ENCODE measurements at places on chromosomes 2 and 18. TPM values are rescaled to one million over a fixed set of nuclear protein-coding genes. Genes with fewer than 3 reads are reported as not detected.

DNA sequence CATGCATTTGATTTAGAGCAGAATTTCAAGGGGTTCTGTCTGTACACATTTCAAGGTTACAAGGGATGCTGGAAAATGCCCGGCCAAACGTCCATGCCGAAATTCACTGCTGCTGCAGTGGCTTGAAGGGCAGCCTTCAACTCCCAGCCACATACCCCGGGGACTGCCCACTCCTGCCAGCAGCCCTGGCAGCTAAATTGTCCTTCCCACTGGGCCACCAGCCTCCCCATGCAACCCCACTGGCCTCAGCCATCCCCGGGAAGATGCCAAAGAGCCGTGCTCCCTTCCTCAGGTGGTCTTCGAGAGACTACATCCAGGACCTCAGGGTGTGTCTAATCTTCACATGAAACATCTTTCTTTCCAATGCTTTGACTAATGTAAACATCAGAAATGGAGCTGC, 478.7 kb upstream of the MYT1L start:
- no peak for DNase-seq

DNA sequence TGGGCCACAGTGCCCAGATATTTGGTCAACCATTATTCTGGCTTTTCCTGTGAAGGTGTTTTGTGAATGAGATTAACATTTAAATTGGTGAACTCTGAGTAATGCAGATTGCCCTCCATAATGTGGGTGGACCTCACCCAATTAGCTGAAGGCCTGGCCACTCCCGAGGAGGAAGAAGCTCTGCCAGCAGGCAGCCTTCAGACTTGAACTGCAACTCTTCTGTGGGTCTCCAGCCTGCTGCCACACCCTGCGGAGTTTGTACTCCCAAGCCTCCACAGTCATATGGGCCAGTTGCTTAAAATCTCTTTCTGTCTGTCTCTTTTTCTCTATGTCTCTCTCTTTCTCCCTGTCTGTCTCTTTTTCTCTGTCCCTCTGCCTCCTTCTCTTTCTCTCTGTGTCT, 262.7 kb downstream of the MYCN start:
- DNase-seq: no peak

DNA sequence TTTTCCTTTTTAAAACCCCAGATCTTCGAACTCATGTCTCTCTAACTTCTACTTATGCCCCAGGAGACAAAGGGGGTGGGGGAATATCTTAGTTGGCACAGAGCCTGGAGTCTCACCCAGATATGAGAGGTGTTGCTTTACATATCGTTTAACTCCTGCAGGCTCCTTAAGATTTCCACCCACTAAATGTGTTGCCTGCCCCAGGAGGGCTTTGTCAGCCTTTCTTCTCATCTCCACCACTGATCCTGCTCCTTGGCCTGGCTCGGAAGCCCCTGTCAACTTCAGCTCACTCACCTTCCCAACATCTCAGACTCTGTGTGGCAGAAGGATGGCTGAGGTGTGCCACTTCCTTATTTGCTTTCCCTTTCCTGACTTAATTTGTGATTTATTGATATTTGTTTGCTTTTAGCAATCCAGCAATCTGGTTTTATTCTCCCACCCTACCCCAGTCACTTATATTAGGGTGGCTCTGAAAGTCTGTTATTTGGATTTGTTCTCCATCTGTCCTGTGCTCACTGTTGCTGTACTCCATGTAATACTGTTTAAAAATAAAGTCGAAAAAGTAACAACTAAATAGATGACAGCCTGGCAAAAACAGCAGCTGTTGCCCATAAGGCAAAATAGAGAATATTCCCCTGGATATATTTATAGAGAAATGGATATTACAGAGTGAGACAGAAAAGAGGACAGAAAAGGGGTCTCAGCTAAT, 200.6 kb downstream of the ZBTB7C start:
- no peak for DNase-seq

GRCh38 chr2:48529194-48529593, 760 bp upstream of the STON1 start:
- DNase-seq: no peak

- DNase-seq: no peak
Measured at GRCh38 chr2:15892151-15892880, 48.0 kb upstream of the MYCN start.

DNA sequence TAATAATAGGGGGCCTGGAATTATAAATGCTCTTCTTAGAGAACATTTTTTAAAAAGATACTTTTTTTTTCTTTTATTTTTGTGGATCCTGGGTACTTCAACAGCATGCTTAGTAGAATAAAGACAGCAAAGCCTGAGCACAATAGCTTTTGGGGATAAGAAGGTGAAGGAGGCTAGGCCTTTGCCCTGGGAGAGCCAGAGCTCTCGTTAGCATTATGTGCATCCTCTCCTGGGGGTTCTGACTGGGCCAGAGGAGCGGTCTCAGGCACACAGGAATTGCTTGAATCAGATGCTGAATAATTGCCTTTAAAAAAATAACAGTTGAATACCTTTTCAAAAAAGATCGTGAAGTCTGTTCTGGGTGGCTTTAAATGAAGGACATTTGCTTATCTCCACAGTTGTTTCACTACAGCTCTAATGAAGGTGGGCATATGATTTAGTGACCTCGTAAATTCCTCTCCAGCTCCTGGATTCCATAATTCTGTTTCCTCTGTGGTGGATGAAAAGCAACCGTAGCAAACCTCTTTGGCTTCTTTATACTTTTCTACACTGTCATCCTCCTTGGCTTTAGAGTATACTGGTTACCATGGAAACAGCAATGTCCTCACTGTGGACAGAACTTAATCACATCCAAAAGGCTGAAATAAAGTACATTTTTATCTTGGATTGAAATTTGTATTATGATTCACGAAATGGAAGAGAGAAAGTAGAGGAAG, 133.8 kb downstream of the MAIP1 start:
- DNase-seq: peak; percentile 44

DNA sequence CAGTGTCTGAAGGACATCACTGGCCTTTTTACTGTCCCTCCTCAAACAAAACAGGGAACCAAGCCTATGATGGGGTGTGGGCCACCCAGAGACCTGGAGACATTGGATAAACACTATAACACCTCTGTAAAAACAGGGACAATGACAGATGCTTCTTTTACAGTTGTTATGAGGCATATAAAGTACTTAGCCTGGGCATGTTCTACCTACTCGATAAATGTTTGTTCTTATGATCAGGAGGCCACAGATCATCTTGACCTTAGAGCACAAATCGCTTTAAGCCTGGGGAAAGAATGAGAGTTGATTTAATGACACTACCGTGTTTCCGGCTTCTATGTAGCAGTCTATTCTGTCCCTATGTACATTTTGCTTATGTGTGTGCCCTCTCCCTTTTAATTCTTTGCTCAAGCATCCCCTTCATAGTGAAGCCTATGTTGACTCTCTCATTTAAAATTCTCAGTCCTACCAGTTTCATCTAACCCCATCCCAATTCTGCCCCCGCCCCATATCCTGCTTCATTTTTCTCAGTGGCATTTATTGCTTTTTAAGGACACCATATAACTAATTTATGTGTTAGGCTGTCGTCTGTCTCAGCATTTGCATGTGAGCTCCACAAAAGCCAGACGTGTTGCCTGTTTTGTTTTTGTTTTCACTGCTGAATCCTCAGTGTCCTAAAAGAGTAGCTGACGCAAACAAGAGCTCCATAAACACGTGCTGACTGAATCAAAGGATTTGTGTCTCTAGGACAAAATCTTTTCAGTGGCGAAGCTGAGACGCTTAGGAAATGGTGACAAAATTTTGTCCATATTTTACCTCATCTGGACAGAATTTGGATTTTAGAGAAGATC, 182.3 kb upstream of the ST6GAL2 start:
- no peak for DNase-seq

- DNase-seq: peak; percentile 15
Measured at GRCh38 chr2:219642069-219642454, 14.6 kb downstream of the SLC4A3 start.

- no peak for DNase-seq
Measured at GRCh38 chr18:59386909-59387686, 28.0 kb upstream of the LMAN1 start.

GRCh38 chr18:75202696-75203365, 6.1 kb downstream of the PTGR3 start:
- DNase-seq: peak; percentile 20

DNA sequence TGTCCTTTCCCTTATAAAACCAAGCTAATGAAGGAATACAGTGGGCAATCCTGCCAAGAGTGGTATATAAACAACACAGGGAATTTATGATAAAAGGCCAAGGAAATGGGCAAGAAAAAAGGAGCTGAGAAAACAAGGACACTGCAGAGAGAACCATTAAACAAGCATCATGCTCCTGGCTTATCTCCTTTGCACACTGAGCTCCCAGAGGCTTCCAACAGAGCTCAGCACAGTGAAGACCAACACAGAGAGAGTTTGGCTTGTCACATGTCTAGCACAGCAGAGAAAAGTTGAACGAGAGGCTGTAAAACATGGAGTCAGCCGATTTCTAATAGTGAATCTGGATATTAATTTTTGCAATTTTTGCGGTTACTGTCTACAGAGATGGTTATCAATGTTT, 68.0 kb upstream of the KLF7 start:
- no peak for DNase-seq

DNA sequence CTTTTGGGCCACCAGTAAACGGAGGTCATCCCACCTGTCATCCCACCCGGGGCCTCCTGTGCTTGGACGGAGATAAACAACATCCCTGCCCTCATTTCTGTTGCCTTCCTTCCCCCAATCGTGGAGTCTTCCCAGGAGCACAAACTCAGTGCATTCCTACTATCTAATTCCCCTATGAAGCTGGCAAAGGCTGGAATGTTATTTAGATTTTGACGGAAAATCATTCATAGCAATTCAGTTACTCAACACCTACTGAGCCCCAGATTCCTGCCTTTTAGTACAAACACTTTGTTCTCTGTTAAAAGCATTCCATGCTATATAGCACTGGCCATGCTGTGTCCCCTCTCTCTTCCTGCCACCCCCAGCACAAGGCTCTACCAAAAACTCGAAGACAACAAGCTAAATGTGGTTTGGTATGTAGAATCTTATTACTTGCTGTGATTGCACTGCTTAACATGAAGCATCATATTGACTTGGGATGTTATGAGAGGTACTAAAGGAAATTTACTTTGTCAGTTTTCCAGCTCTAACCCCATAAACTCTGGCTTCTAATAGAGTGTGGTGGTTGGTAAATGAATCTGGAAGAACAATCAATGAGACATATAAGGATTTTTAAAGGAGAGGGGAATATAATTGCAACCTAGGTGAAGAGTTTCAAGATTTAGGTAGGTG, 32.3 kb upstream of the IMPA2 start:
- DNase-seq: peak; percentile 19

DNA sequence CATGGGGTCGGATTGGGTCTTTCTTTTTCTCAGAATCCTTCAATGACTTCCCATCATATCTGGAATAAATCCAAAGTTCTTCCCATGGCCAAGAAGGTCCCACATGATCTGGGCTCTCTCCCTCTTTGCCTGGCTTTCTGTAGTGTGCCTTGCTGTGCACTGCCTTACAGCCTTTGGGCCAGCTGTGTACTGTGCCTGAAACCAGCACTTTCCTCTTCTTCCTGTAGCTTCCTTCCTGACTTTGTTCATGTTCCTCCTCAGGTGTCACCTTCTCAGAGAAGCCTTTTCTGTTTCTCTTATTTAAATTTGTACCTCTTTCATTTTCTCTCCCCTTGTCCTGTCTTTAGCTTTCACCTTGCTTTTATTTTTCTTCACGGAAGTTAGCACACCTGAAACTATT, 4.3 kb upstream of the CDCA7 start:
- no peak for DNase-seq

- DNase-seq: no peak
Measured at GRCh38 chr2:172481507-172482262, 54.3 kb downstream of the ITGA6 start.

GRCh38 chr18:79940814-79941472, 10.5 kb downstream of the SLC66A2 start:
- no peak for DNase-seq

DNA sequence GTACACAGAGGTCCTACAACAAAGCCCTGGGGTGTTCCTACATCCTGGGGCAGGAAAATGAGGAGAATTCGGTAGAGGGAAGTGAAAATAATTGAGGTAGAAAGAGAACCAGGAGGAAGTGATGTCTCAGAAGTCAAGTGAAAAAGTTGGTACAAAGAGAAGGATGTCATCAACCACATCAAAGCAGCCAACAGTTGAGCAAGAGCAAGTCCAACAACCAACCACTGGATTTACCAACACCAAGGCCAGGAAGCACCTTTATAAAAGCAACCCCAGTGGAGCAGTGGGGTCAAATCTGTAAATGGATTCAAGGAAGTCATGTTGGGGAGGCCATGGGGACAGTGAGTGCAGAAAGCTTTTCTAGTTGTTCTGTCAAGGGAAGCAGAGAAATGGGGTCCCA, 360.4 kb downstream of the ZNF516 start:
- no peak for DNase-seq

GRCh38 chr2:232385660-232386489, 7.3 kb downstream of the ALPP start:
- DNase-seq: peak; percentile 90

GRCh38 chr2:53652131-53652530, 115.5 kb upstream of the CHAC2 start:
- DNase-seq: no peak

GRCh38 chr2:132255714-132256113, 94.0 kb upstream of the ANKRD30BL start:
- no peak for DNase-seq

DNA sequence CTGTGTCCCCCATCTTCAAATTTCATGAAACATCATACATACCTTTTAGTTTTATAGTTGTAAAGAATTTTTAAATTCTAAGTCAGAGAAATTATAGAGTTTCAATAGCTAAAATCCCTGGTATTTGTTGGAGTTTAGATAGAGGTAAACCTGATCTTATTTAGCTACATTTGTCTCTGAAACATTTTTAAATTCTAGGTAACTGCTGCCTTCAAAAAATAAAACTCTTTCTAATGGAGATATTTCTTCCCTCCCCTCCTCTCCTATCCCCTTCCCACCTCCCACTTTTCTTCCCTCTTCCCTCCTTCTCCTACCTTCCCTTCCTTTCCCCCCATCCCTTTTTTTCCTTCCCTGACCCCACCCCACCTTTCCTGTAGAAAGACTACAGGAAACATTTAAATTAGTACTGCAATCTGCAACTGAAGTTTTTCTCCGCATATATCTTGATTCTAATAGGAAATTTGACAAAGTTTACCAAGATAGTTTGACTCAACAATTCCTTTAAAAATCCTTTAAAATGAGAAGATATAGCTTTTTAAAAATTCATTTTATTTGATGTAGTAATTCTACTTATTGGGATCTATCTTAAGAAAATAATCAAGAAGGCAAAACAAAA, 4.1 kb downstream of the TACR1 start:
- no peak for DNase-seq

The INHBB gene
- total RNA-seq: not detected

The MYL12B gene
- 415 TPM for total RNA-seq

The AQP12A gene
- not detected for total RNA-seq

The CFAP65 gene
- total RNA-seq: not detected

The AP1S3 gene
- 16.8 TPM for total RNA-seq

The PPP1R1C gene
- not detected for total RNA-seq

The ACMSD gene
- not detected for total RNA-seq

The MOGAT1 gene
- not detected for total RNA-seq

The DYNAP gene
- not detected for total RNA-seq

The LYPD6B gene
- total RNA-seq: not detected

The SERPINB13 gene
- total RNA-seq: not detected

The ECEL1 gene
- total RNA-seq: not detected

The POMC gene
- 0.63 TPM for total RNA-seq

The MYO7B gene
- total RNA-seq: not detected

The PCBP1 gene
- 13.0 TPM for total RNA-seq

The TMEM17 gene
- 4.4 TPM for total RNA-seq

The LRP1B gene
- 0.36 TPM for total RNA-seq

All from fibroblast of the aortic adventitia (primary cell).